ENCODE measurements at places on chromosomes 1 and 21. TPM values are rescaled to one million over a fixed set of nuclear protein-coding genes. Genes with fewer than 3 reads are reported as not detected.

Gene TARS2
- 9.7 TPM for total RNA-seq

Gene SPRR2E
- total RNA-seq, result 149 TPM

Gene RXFP4
- total RNA-seq, result not detected

Gene FAF1
- 55.8 TPM for total RNA-seq

Measured in lower leg skin (tissue), 4 donors.